ENCODE measurements at places on chromosomes 7 and 10.

DNA sequence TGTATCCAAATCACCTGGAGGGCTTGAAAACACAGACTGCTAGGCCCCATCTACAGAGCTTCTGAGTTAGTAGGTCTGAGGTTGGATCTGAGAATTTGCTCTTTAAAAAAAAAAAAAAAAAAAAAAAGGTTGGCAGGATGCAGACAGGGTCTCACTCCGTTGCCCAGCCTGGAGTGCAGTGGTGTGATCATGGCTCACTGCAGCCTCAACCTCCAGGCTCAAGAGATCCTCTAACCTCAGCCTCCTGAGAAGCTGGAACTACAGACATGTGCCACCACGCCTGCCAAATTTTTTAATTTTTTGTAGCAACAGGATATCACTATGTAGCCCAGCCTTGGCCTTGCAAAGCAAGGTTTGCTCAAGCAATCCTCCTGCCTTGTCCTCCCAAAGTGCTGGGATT lies 8.0 kb downstream of the GDI2 start:
- DNase-seq: no peak

DNA sequence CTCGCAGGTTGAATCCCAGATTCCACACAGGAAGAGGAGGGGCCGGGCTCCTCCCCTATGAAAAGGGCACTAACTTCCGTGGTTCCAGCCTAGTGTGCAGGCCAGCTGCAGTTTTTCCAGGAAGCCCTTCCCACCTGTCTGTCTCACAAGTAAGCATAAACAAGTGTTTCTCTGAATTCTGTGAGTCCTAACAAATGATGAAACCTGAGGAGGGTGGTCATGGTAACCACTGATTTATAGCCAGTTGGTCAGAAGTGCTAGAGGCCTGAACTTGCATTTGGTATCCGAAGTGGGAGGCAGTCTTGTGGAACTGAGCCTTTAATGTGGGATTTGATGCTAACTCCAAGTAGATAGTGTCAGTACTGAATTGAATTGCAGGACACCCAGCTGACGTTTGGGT lies 54.7 kb upstream of the STEAP4 start:
- no peak for DNase-seq

DNA sequence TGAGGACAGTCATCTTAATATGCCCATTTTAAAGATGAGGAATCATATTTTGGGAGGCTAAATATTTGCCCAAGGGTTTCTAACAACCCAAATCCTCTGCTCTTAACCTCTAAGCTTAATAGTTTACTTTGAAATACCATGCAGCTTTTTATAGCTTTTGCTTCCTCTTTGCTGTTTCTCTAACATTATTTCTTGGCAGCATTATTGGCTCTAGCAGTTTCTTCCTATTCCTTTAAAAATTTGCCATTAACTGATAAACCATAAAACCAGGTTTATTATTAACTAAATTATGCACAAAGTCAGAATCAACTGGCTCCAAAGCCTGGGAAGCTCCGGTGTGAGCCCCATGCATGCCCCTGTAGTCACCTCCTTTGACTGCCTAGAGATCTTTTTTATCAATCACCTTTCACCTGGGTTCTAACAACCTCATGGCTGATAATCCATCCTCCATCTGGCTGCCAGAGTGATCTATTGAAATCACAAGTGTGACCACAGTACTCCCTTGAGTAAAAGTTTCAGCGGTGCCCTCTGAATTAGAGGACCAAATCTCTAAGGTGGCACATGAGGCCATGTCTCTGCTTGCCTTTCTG lies 62.4 kb downstream of the ITGB8 start:
- no peak for DNase-seq

- DNase-seq: no peak
These were observed 6.4 kb upstream of the TSPAN12 start for GRCh38 chr7:120864141-120864900.

- no peak for DNase-seq
These were observed 496.2 kb upstream of the SEMA3D start for GRCh38 chr7:85682833-85683620.

DNA sequence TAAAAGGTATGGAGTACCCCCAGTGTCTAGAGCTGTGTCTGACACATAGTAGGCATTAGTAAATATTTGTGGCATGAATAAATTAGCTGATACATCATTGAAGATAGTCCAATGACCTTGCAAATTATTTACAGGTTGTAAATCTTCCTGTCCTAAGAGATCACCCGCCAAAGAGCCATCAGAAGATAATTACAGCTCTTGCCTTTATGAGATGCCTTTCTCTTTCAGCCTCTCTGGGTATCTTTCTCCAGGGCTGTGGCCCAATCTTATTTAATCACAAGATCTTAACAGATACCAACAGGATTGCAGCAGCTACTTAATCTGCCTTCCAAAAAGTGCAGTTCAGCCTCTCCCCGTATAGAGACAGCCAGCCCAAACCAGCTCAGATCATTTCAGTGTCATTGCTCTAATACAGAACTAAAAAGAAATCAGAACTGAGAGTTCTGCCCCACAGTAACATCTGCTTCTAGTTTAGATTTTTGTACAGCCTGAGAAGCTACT lies 41.5 kb downstream of the MYOF start:
- DNase-seq: no peak

DNA sequence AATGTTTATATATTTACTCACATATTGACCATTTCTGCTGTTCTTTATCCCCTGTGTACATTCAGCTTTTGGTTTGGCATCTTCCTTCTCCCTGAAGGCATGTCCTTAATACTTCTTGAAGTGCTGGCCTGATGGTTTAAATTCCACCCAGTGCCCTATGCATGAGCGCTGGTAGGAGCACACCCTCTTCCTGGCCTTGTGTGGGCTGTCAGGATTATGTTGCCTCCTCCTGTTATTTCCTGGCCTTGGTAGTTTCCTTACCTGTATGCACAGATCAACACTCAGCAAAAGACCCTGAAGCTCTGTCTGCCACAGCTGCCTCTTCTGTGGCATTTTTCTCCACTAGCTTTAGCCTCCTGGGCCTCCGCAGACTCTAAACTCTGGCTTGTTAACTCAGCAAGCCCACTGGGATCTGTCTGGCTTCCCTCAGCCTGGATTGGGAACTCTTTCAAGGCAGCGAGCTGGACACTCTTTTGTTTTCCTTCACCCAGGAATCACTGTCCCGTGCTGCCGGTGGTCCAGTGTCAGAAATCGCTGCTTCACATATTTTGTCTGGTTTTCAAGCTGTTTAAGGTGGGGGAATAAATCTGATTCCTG lies 595.2 kb downstream of the SDK1 start:
- DNase-seq: no peak

DNA sequence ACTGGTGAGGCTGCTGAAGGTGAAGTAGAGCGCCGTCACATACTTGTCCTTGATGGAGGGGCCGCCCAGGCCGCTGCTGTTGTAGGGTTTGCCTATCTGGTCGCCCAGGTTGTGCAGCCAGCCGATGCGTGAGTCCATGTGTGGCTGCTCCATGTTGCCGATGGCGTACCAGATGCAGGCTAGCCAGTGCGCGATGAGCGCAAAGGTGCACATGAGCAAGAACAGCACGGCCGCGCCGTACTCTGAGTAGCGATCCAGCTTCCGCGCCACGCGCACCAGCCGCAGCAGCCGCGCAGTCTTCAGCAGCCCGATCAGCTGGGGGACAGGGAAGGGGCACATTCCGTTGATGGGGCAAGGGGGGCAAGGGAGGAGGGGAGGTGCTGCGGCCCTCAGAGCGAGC lies 26.6 kb downstream of the KCNH2 start:
- DNase-seq: no peak

DNA sequence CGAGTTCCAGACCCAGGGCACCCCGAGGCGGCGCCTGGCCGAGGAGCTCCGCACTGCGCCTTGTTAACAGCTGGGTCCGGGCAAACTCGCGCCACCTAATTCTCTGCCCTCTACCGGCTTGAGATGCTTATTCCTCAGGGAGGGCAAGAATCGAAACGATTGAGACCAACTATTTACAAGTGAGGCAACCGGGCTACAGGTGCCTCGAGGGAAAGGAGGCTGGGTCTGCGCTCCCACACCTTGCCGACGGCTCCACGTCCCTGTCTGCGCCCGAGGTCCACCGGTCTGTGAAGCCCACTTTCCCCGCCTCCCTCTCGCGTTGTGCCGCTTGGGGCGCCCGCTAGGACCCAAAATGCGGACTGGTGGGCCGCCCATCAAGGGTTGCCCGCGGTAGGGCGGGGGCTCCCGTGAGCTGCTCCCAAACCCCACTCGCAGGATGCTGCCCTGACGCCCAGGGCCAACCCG lies 527 bp downstream of the AKR1B1 start:
- peak; percentile 39 for DNase-seq

GRCh38 chr10:96188421-96188820 lies 58.3 kb downstream of the ZNF518A start:
- DNase-seq: no peak

DNA sequence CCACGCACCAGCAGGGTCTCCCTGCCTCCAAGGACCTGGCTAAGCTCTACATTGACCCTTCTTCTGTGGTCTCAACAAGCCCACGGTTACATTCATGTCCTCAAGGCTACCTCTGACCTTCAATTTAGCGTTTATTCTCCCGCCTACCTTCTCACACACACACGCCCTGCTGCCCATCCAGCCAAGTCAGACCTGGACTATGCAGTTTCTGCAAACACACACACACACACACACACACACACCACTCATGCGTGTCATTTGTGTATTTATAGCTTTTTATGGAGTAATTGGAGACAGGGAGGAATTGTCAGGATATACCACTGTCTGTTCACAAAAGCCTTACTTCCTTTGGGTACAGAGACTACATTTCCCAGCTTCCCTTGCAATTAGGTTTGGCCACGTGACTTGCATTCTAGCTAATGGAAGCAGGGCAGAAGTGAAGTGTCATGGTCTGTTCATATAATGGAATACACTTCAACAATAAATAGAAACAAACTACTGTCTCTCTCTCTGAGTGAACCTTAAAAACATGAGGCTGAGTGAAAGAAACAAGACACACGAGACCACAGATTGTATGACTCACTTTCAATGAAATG lies 53.8 kb upstream of the CPXM2 start:
- peak; percentile 8 for DNase-seq
